BJ (cell line): ENCODE measurements at places on chromosomes 13 and 19.

DNA sequence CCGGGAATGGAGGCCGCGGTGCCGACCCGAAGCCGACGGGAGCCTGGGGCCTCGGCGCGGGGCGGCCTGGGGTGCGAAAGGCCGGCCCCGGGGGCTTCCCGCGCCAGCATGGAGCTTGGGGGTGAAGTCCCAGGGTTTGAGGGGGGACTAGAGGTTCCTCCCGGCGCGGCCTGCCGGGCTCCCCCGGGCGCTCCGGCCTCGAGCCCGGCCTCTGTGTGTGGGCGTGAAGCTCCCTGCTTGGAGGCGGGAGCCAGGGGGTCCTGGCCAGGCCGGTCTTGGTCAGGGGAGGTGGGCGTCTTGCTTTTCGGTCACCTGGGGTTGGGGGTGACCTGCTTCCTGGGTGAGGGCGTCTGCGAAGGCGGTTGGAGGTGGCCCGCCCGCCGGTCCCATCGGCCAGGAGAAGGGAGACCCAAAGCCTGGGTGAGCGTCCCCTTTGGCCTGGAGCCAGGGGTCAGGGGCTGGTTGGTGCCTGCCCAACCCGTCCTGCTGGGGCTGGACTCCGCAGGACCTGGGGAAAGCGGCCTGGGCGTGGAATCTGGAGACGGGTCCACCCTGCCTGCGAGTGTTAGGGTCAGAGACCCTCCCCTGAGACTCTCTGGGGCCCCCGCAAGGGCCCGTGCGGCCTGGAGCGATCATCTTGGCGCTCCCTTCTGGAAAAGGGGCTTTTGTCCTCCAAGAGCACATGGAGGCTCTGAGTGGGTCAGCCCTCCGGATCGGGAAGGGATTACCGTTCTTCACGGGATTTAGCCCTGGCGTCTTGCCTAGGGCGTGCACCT, 535 bp downstream of the BSG start:
- DNase-seq: no peak

DNA sequence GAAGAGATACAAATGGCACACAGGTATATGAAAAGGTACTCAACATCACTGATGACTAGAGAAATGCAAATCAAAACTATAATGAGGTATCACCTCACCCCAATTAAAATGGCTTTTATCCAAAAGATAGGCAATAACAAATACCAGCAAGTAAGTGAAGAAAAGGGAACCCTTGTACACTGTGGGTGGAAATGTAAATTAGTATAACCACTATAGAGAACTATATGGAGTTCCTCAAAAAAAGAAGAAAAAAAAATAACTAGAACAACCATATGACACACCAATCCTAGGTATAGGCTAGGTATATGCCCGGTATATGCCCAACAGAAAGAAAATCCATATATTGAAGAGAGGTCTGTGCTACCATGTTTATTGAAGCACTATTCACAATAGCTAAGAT, 150.9 kb downstream of the VWA8 start:
- DNase-seq: no peak

DNA sequence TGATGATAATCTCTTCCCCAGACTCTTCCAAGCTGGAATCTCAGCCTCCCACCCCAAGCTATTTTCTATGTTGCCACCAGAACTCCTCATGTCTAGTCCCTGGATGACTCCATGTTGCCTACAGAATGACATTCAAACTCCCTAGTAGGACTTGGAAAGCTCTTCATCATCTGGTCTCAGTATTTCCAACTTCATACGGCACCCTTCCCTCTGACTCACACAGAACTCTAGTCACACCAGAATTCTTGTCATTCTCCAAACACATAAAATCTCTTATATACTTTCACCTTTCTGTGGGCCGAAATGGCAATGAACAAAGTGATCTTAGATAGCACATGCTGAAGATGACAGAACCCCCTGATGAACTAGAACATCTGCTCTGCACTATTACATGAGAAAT, 86.2 kb downstream of the CAB39L start:
- DNase-seq: peak; percentile 49

GRCh38 chr19:2266183-2266993, 10.2 kb upstream of the JSRP1 start:
- no peak for DNase-seq

- DNase-seq: no peak
These were observed 688 bp downstream of the ZNF225 start for GRCh38 chr19:44113784-44114390.

GRCh38 chr19:48724796-48725753, 5.5 kb upstream of the MAMSTR start:
- peak; percentile 26 for DNase-seq

DNA sequence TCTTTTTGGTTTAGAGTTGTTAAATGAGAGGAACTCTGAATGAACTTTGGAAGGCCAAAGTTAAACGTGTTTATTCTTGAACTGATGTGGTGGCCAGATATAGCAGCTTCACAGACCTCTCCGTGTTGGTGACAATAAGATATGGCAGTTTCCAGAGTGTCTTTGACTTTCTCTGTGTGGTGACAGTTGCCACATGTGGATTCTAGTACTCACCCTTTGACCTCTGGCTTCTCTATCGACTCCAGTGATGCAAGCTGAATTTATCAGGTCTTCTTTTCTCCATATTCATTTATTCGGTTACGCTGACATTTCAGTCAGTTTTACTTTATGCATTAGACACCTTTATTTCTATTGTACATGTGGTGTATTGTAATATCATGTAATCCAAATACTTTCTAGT, 1469.5 kb downstream of the SLITRK1 start:
- no peak for DNase-seq

- DNase-seq: no peak
These were observed 4.9 kb upstream of the NWD1 start for GRCh38 chr19:16714702-16715287.

GRCh38 chr19:10083911-10084310, 2.2 kb upstream of the SHFL start:
- no peak for DNase-seq

DNA sequence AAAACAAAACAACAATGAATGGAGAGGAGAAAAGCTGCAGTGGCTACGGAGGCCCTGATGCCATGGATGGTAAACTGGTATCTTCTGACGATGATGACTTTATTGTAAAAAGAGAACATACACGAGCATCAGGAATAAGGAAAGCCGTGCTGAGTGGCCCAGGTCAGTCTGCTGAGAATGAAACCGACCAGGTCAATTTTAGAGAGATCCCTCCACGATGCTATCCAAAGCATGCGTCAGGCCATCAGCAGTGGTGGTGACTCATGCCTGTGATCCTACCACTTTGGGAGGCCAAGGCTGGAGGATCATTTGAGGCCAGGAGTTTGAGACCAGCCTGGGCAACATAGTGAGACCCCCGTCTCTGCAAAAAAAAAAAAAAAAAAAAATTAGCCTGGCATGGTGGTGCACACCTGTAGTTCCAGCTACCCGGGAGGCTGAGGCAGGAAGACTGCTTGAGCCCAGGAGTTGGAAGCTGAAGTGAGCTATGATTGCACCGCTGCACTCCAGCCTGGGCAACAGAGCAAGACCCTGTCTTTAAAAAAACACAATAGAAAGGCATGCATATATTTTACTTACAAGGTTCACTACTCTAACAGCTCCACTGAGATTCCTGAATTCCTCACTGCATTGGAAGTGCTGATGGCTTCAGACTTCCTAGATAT, 62.3 kb downstream of the GADD45B start:
- DNase-seq: no peak

DNA sequence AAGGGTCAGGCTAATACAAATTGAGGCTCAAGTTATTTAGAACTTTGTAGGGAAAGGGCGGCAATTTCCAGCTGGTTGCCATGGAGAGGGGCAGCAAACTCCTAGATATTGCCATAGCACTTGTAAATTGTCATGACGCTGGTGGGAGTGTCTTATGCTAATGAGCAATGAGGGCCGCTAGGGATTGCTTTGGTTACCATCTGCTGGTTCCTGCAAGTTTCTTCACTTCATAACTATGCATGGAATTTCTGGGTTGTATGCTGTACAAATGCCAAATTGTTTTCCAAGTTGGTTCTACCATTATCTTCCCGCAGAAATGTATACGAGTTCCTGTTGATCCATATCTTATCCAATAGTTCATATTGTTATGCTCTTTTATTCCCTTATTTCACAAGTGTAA, 1339.4 kb downstream of the EFNB2 start:
- DNase-seq: no peak

DNA sequence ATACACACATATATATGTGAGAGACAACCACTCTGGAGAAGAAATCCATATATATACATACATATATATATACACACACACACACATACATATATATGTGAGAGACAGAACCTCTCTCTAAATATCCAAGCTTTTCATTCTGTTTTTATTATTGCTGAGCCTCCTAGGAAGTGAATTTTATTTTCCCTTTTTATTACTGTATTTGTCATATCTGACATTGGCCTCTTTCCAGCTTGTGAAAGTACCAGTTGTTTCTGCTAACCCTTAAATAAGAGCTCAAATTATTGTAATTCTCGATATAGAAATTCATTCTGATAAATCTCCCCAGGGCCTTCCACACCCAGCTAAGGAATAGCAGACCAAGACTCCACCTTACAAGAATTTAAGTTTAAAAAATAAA, 81.0 kb downstream of the NUFIP1 start:
- DNase-seq: no peak

GRCh38 chr13:41610404-41610803, 153.1 kb downstream of the RGCC start:
- peak; percentile 92 for DNase-seq

GRCh38 chr13:26476782-26477142, 80.7 kb upstream of the WASF3 start:
- no peak for DNase-seq

DNA sequence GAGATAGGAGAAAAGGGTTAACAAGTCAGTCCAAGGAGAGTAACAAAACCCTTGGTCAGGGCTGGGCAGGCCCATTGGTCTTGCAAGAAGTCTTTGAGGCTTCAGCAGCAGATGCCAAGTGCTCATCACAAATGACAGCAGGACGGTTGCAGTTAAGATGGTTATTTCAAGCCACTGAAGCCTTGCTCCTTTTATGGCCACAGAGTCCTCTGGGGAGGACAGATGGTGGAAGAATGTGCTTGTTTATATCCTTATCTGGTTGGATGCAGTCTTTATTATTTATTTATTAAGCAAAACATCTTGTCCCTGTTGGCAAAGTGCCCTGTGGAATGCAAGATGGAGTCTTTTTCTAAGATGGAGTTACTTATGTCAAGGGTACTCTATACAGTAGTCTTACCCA, 19.2 kb upstream of the ZNF331 start:
- DNase-seq: no peak

DNA sequence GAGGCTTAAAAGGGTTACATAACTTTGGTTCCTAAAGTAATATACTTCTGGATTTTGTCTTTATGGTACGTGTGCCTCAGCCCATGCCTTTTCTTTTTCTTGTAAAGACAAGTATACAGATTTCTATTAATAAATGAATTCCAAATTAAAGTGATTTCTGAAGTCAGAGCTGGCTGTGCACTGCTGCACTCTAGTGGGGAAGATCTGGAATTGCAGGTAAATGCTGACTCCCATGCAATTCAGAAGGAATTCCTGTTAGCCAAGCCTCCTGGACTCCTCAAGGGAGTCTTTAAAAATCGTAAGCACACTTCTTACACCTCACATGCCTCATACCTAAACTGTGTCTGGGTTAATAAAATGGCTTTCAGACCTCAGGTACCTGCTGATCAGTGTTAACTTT, 118.4 kb upstream of the SLC7A1 start:
- DNase-seq: no peak
